ENCODE measurements at places on chromosomes 1 and 21.

GRCh38 chr1:99533909-99534637, 111.8 kb upstream of the PALMD start:
- no peak for DNase-seq

- no peak for DNase-seq
These were observed 43.2 kb upstream of the CD34 start for GRCh38 chr1:207954104-207954503.

- DNase-seq: no peak
These were observed 282.1 kb downstream of the RPS6KC1 start for GRCh38 chr1:213333121-213333520.

DNA sequence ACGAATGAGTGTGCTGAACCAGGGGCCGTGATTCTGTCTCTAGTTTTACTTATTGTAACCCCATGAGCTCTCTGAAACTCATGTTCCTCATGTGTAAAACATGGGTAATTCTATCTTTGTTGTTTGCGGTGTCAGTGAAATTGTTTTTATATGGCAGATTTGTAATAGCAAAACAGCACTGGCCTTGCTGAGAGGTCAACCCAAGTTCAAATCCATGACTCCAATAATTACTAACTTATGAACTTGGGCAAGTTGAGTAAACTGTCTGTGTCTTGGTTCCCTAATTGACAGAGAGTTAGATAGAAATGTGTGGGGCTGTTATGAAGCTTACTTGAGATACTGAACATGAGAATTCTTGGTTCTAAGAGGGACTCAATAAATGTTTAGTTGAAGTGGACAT, 17.8 kb downstream of the C1orf116 start:
- no peak for DNase-seq

DNA sequence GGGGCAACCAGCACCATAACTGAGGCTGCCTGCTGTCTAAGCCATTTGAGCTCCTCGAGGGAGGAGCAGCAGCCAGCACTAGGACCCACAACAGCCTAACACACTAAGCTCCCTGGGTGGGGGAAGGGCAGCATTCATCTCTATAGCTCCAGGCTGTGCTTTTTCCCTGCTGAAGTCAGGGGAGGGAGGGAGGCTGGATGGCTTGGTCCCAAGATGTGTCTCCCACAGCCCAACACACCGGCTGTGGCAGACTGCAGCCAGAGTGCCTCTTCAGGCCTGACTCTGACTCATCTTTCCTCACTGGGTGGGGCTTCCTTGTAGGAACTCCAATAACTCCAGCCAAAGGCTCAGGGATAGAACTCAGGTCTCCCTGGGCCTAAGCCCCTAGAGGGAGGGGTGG, 296.3 kb downstream of the PRDM2 start:
- no peak for DNase-seq

- no peak for DNase-seq
These were observed 40.1 kb upstream of the HMCN1 start for GRCh38 chr1:185694081-185694480.

- DNase-seq: no peak
These were observed 30.9 kb upstream of the RAP1GAP start for GRCh38 chr1:21700094-21700493.

DNA sequence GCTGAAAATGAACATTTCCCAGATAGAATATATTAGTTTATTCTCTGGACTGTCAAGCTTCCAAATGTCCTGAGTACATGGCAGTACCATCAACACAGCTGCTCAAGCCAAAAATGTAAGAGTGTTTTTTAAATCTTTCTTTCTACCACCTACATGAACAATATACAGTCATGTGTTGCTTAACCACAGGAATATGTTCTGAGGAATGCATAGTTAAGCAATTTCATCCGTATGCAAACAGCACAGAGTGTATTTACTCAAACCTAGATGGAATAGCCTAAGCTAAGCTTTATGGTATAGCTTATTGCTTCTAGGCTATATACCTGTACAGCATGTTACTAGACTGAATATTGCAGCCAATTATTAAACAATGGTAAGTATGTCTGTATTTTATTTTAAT, 561.9 kb upstream of the ADGRL4 start:
- DNase-seq: no peak

DNA sequence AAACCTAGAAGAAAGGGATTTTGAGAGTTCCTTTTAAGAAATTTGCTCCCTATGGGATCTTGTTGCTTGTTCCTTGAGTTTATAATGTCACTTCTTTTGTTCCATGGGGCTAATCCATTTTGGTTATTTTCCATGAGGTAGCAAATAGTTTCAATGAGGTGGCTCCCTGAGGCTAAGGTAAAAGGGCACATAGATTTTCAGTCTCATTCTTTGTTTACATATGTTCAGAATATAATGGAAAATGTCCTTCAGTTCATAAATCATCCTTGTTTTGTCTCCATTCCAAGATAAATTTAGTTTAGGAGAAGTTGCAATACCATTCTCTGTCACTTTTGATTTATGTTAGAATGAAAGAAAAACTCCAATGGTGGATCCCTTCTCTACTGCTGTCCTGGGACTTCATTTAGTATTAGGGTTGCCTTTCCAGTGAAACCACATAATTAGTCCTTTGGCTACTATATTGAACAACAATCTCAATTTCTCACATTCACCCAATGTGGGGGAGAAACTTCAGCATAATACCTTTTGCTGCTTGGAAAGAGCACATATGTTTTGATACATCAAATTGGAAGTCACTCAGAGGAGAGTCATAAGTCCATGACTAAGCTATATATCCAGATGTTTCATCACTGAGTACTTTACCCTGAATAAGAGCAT, 80.9 kb upstream of the ADAMTS5 start:
- no peak for DNase-seq

DNA sequence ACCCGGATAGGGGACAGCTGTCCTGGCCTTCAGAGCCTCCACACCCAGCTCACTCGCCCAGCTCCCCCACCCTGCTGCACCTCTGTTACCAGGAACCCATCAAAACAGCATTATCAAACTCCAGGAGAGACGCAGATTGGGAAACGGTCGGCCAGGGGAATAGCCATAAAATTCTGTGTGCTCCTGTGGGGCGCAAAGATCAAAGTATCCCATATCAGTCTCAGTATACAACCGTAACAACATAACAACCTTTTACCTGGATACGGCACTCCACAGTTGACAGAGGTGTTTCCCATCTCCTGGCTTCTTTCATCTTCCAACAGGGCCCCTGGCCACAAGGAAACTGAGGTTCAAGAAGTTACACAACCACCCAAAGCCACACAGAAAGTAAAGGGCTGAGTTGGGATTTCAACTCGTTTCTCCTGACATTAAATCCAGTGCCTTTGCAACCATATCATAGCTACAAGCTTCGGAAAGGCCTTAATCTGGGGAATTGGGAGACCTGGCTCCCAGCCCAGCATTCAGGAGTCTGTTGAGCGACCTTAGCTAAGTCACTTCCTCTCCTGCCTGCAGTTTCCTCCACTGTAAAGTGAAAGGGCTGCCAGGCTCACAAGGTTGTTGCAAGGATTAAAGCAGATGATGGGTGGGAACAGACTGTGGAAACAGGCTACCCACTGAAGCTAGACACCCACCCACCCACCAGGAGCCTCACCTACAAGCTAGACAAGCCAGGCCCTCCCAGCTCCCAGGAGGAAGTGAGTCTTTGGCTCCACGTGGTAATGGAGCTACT, 8.1 kb upstream of the EPHB2 start:
- DNase-seq: no peak

DNA sequence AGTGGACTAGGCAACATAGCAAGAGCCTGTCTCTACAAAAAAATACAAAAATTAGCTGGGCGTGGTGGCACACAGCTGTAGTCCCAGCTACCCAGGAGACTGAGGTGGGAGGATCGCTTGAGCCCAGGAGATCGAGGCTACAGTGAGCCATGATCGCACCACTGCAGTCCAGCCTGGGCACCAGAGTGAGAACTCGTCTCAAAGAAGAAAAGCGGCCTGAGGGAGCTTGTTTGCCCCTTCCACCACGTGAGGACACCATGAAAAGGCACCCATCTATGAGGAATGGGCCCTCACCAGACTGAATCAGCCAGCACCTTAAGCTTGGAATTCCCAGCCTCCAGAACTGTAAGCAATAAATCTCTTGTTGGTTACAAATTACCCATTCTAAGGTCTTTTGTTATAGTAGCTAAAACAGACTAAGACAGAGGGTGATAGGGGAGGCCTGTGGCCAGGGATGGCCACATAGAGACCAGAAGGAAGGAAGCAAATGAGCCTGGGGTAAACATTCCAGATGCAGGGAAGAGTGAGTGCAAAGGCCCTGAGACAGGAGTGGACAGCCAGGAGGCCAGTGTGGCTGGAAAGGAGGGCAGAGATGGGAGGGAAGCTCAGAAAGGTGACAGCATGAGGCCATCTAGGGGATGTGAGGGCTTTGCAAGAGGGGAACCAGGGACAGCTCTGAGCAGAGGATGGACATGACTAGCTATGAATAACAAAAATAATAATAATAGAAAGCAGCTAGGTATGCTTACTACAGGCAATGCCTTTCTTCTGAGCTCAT, 120.1 kb downstream of the MATN1 start:
- no peak for DNase-seq

- DNase-seq: peak; percentile 54
These were observed 46.3 kb downstream of the GPA33 start for GRCh38 chr1:167043752-167044488.

GRCh38 chr21:40556442-40556968, 290.5 kb downstream of the DSCAM start:
- no peak for DNase-seq

- DNase-seq: no peak
These were observed 67.6 kb downstream of the OLFML2B start for GRCh38 chr1:161956097-161956496.

GRCh38 chr21:34865400-34866241, 183.5 kb downstream of the RUNX1 start:
- no peak for DNase-seq

DNA sequence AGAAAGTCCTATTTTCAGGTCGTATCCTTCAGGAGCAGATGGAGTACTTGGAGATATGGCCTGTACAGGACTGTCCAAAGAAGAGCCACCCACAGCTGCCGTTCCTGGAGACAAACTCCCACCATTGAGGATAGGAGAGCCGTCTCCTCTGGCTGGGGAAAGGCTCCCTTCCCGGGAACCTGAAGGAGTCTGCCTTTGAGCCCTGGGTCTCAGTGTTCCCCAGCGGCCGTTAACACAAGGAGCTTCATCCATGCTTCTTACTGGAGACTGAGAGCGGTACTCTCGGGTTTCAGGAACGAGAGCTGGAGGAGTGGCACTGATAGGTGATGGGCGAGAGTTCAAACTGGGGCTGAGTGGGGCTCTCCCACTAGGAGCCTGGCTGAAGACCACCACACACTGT, 14.4 kb upstream of the CPLANE2 start:
- no peak for DNase-seq

DNA sequence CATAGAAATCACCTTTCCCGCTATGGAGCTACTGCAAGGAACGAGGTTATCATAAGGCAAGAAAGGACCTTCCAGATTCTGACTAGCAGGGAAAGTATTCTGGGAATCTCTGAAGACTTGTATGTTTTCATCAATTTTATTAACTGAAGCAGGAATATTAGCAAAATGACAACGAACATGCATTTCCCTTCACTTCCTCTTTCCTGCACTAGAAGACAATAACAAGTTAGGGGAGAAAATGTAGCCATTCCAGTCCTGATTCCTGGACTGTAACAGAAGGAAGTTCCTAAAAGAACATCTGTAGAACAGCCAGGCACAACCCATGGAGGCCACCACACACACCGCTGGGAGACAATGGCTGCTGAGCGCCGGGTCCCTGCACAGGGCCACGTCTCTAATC, 106.8 kb downstream of the RAVER2 start:
- no peak for DNase-seq

- DNase-seq: no peak
These were observed 7.4 kb downstream of the ZBTB8A start for GRCh38 chr1:32546611-32547010.

GRCh38 chr21:41008974-41009373, 159.0 kb upstream of the BACE2 start:
- no peak for DNase-seq

- peak; percentile 79 for DNase-seq
These were observed 24.4 kb downstream of the ZNF697 start for GRCh38 chr1:119623678-119624077.

GRCh38 chr21:21084179-21084578, 86.0 kb downstream of the NCAM2 start:
- DNase-seq: no peak

DNA sequence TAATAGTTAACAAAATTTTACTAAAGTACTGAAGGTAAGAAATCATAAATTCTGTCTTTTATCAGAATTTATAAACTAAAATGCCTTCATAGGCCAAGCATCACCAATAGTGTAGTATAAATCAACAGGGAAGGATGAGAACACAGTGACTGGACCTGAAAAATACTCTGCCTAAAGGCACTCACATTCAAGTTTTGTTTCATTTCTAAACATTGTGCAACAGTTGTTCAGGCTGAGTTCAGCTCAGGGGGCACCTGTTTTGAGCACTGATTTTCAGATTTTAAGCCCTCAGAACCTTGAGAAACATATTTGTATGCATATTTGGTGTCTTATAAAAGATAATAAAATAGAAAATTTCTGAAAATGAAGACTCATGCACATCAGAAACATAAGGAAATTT, 12.4 kb downstream of the ACBD6 start:
- DNase-seq: no peak

- DNase-seq: peak; percentile 7
These were observed 7.5 kb downstream of the ID3 start for GRCh38 chr1:23551849-23552248.

DNA sequence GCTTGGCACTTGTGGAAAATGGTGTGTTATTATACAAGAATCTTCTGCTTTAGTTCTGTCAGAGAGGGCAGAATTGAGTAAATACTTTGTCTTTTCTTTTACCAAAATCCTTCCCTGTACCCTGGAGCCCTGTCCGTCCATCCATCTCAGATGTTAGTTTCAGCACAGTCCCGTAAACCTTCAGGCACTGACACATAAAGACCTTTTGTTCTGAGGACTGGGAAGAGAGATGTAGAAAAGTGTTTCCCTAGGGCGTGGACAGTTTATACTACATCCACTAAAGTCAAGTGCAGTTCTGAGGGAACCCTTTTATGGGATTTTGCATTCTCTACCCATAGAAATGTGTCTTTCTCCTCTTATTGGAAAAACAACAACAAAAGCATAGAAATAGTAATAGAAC, 162.4 kb downstream of the PDE4B start:
- DNase-seq: no peak

DNA sequence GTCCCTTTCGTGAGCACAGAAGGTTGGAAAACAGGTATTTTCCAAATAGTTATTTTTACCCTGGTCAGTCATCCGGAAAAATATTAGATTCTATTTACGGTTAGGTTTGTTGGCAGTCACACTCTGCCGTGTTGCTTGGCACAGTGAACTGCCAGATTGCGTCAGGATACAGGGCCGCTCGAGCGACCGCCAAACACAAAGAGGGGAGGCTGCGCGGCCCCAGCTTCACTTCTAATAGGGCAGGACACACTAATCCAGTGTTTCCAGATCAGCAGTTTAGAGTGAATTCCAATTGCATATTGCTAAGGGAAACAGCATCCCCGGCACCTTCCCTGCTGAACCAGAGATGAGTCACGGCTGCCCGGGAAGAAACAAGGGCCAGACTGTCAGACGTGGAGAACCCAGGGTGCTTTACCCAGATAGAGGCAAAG, 22.9 kb downstream of the UMODL1 start:
- DNase-seq: no peak

Data from posterior cingulate gyrus (tissue), 11 donors.